Natural killer cell treated with Interleukin-12 subunit alpha and Interleukin-12 subunit beta and Interleukin-15 and Interleukin-18, amount 100 ng/mL, for 72 hours (primary cell): ENCODE measurements at places on chromosomes 7 and 10.

DNA sequence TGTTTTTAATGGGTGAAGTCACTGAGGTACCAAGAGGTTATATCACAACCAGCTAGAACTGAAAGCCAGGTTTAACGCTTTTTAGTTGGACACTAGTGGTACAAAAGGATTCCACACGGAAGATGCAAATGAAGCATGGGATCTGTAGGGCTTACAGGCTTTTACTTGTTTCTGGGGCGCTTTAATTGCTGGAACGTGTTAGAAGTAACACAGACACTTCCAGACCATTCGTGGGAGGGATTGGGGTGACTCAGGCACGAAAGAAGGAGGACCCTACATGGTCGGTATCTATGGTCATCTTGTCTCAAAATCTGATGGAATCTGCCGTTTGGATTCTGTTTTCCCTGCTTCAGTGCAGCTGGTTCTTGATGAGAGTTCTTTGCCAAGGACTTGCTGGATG, 1.0 kb downstream of the YKT6 start:
- peaks cover 9% of the 10 kb centered on the region for H3K27me3 ChIP-seq
- no peak for DNase-seq
- peak overlapping the region; percentile 81 for H3K4me3 ChIP-seq
- peaks cover 39% of the 10 kb centered on the region for H3K4me1 ChIP-seq
- H3K36me3 ChIP-seq = peaks cover 13% of the 10 kb centered on the region
- peak overlapping the region; percentile 43 for H3K27ac ChIP-seq

GRCh38 chr10:69789164-69789576, 12.5 kb upstream of the COL13A1 start:
- peaks cover 11% of the 10 kb centered on the region for H3K27me3 ChIP-seq
- no peak overlapping the region for H3K4me3 ChIP-seq
- peak; percentile 55 for DNase-seq
- H3K4me1 ChIP-seq = peaks cover 7% of the 10 kb centered on the region
- H3K27ac ChIP-seq = no peak overlapping the region

GRCh38 chr7:46993396-46993795, 588.5 kb downstream of the TNS3 start:
- no peak for DNase-seq
- H3K4me1 ChIP-seq = no peaks in the 10 kb centered on the region
- H3K27ac ChIP-seq = no peak overlapping the region
- no peaks in the 10 kb centered on the region for H3K27me3 ChIP-seq
- H3K4me3 ChIP-seq = no peak overlapping the region

DNA sequence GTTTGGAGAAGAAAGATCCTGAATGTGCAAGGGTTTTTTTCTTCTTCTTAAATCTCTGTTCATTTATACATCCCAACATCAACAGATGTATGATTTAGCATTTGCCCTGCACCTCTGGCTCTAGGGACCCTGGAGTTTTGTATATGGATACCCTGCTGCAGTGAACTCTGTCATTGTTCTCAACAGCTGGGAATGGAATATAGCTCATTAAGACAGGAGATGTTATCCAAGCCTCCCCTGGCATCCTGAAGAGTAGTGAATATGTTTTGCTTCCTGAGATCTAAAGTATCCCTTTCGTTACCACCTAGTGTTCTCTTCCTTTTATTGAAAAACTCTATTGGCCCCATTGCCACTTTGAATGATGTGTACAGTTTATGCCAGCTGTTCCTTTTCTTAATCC, 275.9 kb downstream of the EXOC4 start:
- no peak for DNase-seq
- H3K27me3 ChIP-seq = no peaks in the 10 kb centered on the region
- H3K4me1 ChIP-seq = peaks cover 10% of the 10 kb centered on the region
- H3K36me3 ChIP-seq = no peaks in the 10 kb centered on the region
- H3K27ac ChIP-seq = no peak overlapping the region

GRCh38 chr10:71647526-71648253, 71.9 kb downstream of the C10orf105 start:
- H3K36me3 ChIP-seq = no peaks in the 10 kb centered on the region
- H3K27me3 ChIP-seq = no peaks in the 10 kb centered on the region
- no peak overlapping the region for H3K27ac ChIP-seq

- H3K36me3 ChIP-seq = peaks cover 18% of the 10 kb centered on the region
- DNase-seq = no peak
- H3K27me3 ChIP-seq = no peaks in the 10 kb centered on the region
- H3K4me3 ChIP-seq = no peak overlapping the region
Observed at GRCh38 chr7:102085218-102085772, 201.4 kb upstream of the SH2B2 start.

DNA sequence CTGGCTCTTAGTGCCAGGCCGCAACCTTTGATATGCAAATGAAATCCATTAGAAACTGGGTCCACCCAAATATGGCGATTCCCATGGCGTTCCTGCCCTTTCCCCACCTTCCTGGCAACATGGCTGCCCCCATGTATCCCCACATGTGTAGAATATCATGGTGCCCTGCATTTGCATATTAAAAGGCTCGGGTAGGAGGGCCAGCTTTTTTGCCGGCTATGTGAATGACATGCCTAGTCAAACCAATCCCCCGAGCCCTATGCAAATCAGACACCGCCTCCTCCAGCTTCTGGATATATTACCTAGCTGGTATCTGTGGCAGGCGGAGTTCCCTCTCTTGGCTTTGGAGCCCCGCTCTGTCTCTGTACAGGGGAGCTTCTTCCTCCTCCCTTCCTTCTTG, 18.3 kb downstream of the MMS19 start:
- H3K27me3 ChIP-seq = no peaks in the 10 kb centered on the region
- no peaks in the 10 kb centered on the region for H3K4me1 ChIP-seq
- H3K27ac ChIP-seq = no peak overlapping the region
- peaks cover 32% of the 10 kb centered on the region for H3K36me3 ChIP-seq

DNA sequence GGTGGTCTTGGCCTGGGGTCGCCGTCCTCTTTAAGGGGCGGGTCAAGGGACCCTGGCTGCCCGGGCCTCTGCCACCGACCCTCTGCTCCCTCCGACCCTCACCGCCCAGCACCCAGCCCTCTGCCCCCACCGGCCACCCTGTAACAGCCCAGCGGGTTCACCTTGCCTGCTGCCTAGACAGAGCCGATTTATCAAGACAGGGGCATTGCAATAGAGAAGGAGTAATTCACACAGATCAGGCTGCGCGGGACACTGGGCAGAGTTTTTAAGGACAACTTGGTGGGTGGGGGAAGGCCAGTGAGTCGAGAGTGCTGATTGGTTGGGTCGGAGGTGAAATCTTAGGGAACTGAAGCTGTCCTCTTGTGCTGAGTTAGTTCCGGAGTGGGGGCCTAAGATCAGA, 779 bp upstream of the ADCK2 start:
- H3K4me1 ChIP-seq = peaks cover 20% of the 10 kb centered on the region
- H3K4me3 ChIP-seq = peak overlapping the region; percentile 70
- DNase-seq = peak; percentile 28

GRCh38 chr7:157389951-157390730, 53.3 kb downstream of the DNAJB6 start:
- H3K4me1 ChIP-seq = peaks cover 39% of the 10 kb centered on the region
- DNase-seq = no peak
- H3K27me3 ChIP-seq = no peaks in the 10 kb centered on the region
- peak overlapping the region; percentile 83 for H3K4me3 ChIP-seq
- H3K36me3 ChIP-seq = peaks cover 9% of the 10 kb centered on the region
- peak overlapping the region; percentile 79 for H3K27ac ChIP-seq

DNA sequence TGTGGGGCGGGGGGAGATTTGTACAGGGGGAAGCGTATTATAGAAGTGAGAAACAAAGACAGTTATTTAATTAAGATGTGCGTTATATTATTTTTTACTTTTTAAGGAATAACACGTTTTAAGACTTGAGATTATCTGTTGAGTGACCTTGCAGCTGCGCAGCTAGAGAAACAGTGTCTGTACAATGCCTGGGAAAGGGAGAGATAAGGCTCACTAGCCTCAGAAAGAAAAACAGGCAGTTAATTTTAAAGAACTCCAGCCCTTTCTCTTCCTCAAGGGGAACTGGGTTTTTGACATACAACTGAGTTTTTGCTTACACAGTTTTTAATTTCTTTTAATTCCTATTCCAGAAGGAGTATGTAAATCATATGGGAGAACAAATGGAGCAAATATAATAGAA, 50.7 kb downstream of the LMBR1 start:
- no peaks in the 10 kb centered on the region for H3K36me3 ChIP-seq
- no peaks in the 10 kb centered on the region for H3K27me3 ChIP-seq
- H3K27ac ChIP-seq = no peak overlapping the region
- no peak overlapping the region for H3K4me3 ChIP-seq
- DNase-seq = no peak
